ENCODE measurements at places on chromosomes 7 and 10. TPM values are rescaled to one million over a fixed set of nuclear protein-coding genes. Genes with fewer than 3 reads are reported as not detected.
A peak's percentile ranks its signal among the peaks of the same experiment; 100 is the strongest.

DNA sequence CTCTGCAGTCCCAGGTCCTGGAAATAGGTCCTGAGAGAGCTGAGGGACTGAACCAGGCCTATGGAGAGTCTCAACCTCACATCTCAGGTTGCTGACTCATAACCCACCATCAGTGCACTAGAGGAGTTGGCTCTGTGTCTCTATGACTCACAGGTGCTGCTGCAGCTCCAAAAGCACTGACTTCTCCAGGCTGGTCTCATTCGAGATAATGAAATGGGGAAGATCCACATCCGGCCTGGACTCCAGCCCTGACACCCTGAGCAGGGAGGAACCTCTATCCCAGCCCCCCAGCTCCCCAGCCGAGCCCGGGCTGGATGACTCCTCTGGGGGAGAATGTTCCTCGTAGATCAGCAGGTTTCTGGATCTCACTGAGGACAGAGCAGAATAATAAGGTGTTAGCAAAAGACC lies 35.5 kb upstream of the DGKI start:
- peak; percentile 98 for DNase-seq

DNA sequence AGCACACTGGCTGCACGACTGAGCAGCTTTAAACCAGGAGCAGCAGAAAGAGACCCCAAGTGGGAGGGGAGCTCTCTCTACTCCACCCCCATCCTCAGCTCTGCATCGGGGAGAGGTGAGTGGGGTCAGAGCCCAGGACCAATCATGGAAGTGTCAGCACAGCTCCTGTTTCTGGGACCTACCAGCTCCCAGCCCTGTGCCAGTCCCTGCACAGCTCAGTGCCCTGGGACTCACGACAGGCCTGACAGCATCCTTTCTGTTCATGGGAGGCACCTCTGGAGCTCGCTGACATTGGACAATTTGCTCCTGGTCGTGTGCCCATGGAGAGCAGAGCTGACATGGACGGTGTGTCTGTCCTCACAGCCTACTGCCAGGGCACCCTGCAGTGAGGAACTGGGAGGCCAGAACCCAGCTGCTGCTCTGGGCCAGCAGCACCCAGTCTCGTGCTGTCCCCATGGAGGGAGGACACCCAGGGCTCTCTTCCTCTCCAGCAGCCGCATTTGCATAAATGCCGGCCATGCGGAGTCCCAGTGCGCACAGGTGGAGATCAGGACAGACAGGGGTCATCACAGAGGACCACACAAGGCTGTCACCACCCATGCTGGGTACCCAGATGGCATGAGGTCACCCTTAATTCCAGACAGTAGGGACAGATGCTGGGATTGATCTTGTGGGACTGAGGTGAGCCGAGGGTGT lies 45.9 kb upstream of the MSMB start:
- no peak for DNase-seq

Gene GPR146
- total RNA-seq: 2.2 TPM

- DNase-seq: no peak
These were observed 323.7 kb upstream of the IGFBP3 start for GRCh38 chr7:46244757-46245156.

- DNase-seq: no peak
These were observed 541.4 kb downstream of the DNAJB9 start for GRCh38 chr7:109111086-109111485.
